Lower leg skin (tissue), 4 donors: ENCODE measurements at places on chromosomes 5 and 9. TPM values are rescaled to one million over a fixed set of nuclear protein-coding genes. Genes with fewer than 3 reads are reported as not detected.

CFAP90 gene
- 0.32 TPM for total RNA-seq

PCDHB11 gene
- total RNA-seq, result 1.7 TPM

TAL2 gene
- not detected for total RNA-seq

RALGPS1 gene
- 17.0 TPM for total RNA-seq

INSL4 gene
- total RNA-seq, result not detected

ARID3C gene
- total RNA-seq, result 0.23 TPM

ITK gene
- total RNA-seq, result 1.1 TPM

ECM2 gene
- 3.0 TPM for total RNA-seq

FBP1 gene
- 12.1 TPM for total RNA-seq

MAMDC4 gene
- 1.4 TPM for total RNA-seq

LARP1 gene
- 115 TPM for total RNA-seq

LCN15 gene
- total RNA-seq, result not detected

TXNDC8 gene
- not detected for total RNA-seq

DNA sequence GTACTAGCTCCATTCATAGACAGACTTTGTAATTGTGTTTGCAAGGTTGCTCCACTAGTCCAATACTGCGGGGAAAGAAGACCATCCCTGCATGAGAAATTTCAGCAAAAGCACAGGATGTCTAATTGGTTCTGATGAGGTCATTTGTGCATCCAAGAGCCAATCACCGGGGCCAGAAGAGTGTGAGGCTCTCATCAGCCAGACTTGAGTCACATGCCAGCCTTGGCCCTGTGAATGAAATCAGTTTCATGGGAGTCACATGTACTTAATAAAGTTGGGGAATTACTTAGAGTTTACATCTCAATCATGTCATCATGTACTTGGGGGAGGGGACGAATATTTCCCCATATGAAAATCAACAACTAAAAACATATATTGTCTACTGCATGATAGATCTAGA is 1236.0 kb downstream of the MAT2B start:
- no peak for DNase-seq

DNA sequence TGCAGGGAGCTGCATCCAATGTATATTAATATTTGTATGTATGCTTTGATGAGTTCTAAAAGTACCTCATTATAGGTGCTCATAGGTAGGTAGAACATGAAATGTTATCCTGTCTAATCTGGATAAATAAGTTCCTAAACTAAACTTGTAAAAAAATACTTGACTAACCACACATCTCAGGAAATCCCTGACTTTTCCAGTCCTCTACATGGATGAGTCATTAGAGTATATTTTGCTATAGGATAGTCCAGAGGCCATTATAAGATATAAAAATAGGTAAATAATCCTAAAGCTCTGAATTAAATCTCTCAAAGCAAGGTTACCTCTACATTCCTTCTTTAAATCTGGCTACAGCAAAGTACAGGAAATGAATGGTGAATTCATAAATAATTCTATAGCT is 404.3 kb downstream of the RAB3C start:
- DNase-seq, result no peak

GRCh38 chr5:108430931-108431608 is 49.2 kb upstream of the FBXL17 start:
- no peak for DNase-seq

DNA sequence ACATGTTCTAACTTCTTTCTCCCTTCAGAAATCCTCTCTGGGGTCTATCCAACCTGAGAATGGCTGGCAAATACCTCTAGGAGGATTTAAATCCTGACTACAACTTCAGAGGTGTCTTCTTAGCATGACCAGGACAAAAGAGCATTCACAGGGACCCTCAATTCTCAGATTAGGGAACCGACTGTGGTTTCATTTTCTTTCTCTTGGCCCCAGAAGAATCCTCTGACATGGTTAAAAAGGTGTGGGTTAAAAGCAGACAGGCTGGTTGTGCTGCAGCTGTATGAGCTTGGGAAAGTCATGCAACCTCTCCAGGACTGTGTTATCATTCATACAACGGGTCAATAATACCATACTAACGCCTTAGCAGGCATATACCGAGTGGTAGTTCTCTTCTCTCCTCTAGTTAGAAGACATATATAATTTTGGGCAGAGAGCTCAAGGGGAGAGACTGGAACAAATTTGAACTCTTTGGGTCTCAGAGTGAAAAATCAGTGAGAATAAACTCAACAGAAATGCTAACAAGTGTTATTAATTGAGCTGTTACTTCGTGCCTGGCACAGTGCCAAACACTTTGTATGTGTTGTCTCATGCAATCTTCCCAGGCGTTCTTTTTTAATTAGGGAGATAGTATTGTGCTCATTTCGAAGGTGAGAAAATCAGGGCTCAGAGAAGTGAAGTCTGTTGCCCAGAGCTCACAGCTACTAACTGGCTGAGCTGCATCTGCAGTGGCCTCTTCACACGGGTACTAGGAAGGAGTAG is 35.2 kb downstream of the INSYN2B start:
- DNase-seq, result no peak

DNA sequence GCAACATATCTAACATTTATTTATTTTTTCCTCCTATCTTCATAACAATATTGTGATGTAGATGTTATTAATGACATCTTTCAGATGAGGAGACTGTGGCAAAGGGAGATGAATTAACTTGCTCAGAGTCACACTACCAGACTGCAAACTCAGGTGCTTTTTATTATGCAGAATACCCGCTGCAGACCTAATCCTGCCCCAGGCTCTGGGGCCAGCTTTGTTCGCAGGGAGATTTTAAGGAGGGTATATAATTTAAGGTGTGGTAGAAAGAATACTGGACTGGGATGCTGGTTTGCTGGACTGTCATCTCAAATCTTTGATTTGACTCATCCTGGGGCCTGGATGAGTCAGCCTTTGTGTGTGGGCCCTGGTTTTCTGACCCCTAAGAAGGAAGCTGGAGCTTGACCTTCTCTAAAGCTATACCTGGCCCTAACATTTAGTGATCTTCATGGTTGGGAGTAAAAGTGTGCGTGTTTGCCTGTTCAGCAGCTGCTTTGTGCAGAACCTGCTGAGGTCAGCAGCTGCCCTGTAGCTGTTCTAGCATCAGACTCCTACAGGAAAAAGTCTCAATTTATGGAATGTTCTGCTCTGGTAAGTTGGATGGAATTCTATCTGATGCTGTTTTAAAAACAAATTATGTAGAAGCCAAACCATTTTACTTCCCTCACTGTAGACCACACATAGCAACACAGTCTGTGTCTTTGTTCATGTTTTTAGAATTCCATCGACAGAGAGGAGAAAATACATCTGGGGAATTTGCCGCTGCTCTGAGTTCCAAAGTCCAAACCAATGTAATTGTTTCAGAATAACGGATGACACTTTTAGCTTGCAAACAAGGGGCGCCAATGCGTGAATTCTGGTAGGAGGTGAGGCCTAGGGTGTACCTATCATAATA is 4.5 kb downstream of the SLC36A1 start:
- no peak for DNase-seq

- DNase-seq, result peak; percentile 93
Measured at GRCh38 chr9:21395778-21396717, 10.8 kb upstream of the IFNA2 start.

DNA sequence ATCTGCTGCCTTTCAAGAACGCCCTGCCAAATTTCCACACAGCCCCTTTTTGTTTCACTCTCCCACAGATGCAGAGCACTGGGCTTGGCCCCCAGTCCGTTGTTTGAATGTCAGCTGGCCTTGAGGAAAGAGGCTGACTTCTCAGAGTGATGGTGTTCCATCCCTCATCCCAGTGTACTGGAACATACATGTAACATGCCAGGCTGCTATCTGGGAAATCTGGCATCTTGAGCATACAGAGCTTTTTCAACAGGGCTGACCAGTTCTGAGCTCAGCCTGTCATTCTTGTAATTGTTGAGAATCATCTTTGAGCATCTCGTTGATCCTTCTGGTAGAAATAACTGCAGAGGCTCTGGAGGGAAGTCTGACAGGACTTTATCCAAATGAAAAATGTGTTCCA is 2.8 kb downstream of the GALNT10 start:
- no peak for DNase-seq

GRCh38 chr5:57455511-57456455 is 26.8 kb downstream of the ACTBL2 start:
- no peak for DNase-seq

DNA sequence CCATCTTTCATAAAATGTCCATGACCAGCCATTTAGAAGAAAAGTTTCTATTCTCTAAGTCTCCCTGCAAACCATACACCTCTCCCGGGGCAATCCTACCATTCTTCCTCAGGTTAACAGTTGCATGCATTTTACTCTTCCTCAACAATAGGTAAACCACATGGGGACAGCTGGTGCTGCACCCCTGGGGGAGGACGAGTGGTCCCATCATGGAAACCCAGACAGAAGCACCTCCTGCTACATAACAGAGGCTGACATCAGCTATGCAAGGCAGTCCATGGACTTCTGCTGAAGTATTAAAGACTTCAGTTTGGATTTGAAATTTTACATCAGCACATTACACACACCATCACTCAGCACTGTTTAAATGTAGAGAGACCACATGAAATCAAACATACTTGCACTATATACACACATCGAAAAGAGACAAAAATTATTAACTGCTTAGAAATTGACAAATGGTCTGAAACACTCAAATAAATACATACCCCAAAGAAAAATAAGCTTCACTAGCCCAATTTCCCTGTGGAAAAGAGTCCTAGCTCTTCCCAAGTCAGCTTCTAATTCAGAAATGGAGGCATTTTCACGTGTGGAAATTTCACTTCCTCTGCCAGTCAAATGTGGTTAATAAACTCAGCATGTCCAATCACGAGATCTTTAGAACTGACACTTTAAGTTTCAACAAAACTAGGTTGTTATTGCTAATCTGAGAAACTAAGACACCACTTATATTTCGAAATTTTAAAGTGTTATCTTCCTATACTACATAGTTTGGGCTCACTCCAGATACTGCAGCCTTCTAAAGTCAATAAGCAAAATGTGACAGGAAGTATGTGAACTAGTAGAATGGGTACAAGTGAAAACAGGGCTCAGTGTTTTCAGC is 173.4 kb downstream of the ROR2 start:
- no peak for DNase-seq

GRCh38 chr5:77936365-77936693 is 160.2 kb upstream of the TBCA start:
- no peak for DNase-seq

DNA sequence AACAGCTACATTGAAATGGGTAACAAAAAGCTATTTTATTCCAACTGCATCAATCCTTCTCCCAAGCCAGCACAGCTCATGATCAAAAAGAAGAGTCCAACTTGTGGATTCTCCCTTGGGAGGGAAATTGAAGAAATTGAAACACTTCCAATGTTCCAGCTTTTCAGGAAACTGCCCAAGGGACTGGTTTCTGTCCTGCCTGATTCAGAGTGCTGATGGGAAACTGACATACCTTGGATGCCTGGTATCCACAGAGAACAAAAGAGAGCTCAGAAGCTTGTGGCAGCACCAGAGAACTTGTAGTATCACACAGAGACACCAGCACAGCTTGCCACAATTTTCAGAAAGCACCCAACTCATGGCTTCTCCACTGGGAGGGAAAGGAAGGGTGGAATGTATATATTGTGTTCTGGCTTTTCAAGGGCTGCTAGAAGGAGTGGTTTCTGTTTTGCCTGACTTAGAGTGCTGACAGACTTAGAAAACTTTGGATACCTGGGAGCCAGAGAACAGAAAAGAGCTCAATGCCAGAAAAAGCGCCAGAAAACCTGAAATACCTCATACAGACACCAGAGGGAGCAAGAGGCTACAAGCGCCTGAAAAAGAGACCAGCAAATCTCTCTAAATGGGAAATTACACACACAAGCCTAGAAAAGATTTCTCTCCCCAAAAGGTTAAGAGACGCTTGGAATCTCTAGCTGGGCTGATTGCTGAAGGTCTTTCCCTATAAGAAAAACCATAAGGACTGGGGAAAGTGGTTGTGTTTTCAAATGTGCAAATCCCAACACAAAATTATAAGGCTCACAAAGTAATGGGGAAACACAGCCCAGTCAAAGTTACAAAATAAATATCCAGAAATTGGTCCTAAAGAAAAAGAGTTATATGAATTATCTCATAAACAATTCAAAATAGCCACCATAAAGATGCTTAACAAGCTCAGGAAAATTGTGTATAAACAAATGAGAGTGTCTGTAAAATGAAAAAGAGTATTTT is 178.8 kb downstream of the SPOCK1 start:
- no peak for DNase-seq

DNA sequence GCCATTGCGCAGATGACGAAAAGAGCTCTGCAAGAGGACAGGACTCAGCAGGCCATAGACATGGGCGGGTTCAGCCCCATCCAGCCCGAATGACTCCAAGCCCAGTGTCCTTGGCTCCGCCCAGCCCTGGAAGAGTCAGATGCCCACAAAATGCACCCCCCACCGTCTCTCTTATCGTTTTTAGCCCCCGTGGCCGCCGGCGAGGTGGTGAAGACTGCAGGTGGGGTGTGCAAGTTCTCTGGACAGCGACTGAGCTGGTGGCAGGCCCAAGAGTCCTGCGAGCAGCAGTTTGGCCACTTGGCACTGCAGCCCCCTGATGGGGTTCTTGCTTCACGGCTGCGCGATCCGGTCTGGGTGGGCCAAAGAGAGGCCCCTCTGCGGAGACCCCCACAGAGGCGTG is 2.1 kb downstream of the ADGRD2 start:
- no peak for DNase-seq

DNA sequence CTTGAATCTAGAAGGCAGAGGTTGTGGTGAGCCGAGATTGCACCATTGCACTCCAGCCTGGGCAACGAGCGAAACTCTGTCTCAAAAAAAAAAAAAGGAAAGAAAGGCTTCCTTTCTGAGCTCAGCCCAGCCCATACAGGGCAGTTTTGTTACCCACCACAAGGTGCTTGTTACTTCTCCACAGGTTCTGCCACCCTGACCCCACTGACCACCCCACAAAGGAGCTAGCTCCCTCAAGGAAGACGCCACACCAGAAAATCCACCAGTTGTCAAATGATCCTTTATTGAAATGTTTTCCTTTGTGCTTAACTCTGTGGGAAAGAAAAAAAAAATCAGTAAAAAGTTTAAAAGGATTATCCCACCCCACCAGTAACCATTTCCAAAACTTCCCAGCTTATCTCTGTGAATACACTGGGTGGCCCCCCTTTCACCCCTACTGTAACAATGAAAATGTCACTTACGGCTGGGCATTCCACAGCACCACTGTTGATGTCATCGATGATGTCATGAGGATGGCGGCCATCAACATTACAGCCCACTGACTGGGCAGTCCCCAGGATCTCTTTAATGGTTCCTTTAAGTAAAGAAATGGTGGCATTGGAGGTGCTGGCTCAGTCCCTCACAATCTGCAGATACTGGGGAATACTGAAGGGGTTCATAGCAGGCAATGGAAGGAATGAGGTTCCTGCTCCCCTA is 3.6 kb downstream of the RPL12 start:
- no peak for DNase-seq

DNA sequence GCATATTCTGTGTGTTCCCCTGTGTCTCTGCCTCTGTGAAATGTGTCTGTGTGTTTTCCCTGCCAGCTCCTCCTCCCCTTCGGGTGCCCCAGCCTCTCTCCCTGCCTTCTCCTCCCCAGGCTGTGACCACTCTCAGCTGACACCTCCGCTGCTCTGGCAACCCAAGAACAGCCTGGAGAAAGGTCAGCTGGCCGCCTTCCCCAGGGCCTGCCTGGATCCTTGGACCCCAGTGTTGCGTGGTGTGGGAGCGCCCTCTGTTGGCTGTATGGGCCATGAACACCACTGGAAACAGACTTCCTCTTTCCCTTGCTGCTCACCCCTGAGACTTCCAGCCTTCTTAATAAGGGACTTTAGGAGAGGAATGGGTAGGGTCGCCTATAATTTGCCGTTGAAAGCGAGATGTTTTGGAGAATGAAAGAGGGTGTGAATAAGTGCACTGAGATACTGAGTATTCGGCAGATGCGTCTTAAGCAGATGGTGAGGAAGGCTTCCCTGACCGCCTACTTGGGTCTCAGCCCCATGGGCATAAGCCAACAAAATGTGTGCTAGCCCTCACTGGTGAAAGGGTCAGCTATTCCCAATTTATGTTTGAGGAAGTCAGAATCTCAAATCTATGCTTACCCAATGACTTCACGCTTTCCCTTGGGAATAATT is 114.9 kb upstream of the TRIM32 start:
- peak; percentile 95 for DNase-seq
